ENCODE measurements at places on chromosomes 5 and 9.
A peak's percentile ranks its signal among the peaks of the same experiment; 100 is the strongest.

GRCh38 chr5:40669606-40670390 is 9.9 kb upstream of the PTGER4 start:
- no peak for DNase-seq

DNA sequence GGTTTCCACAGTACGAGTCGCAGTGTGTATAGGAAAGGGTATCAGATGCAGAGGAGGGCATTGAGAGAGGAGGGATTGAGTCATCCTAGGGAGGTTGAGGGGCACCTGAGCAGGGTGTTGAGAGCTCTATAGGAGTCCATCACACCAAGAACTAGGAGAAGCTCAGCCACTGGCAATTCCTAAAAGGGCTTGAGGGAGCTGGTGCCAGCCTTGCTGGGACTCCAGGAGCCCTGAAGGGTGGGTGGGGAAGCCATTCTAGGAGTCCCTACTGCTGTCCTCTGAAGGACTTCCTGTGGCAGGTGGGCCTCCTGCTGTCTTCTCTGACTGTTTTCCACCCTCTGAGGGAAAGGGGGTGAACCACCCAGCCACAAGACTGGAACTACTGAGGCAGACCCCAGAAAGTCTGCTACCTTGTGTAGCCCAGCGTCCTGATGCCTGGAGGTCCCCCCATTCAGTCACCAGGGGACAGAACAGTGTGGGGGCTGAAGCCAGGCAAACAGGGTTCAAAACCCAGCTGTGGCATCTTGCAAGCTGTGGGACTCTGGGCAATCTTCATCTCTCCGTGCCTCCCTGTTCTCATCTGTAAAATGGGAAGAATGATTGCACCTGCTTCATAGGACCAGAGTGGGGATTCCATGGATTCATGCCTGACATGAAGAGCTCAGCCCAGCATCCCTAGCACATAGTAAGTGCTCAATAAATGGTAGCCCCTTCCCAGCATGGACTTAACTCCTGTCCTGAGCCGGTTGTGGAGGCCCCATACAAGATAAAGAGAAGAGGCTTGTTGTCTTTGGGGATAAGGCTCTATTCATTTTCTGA is 149.5 kb downstream of the C9orf50 start:
- no peak for DNase-seq

- DNase-seq: no peak
These were observed 9.0 kb downstream of the EGFLAM start for GRCh38 chr5:38267372-38267771.

GRCh38 chr5:120600639-120601038 is 136.5 kb downstream of the PRR16 start:
- DNase-seq: no peak

DNA sequence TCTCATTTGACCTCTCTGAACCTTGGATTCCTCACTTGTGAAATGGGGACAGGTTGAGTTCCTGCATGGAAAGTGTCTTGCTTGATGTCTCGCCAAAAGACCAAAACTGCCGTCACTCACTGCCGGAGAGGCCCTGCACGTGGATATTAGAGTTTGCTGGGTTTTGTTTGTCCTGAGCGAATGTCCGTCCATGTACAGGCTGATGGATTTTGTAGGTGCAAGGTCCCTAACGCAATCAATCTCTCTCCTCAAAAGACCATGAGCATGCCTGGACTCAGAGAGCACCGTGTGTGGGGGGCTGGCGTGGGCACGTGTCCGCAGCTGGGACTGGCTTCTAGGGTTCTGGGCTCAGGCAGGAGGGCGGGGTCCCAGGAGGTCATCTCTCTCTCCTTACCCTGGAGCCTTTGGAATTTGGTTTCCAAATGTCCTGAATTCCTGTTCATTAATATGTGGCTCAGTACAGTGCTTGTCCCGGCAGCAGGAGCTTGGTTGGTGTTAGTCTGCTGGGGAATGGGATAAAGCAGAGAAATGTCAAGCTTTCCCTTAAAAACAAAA is 146.0 kb upstream of the IER5L start:
- DNase-seq: no peak

- DNase-seq: no peak
These were observed 33.8 kb upstream of the ANXA2R start for GRCh38 chr5:43073597-43074546.

- DNase-seq: no peak
These were observed 100.9 kb upstream of the HCN1 start for GRCh38 chr5:45796959-45797553.

DNA sequence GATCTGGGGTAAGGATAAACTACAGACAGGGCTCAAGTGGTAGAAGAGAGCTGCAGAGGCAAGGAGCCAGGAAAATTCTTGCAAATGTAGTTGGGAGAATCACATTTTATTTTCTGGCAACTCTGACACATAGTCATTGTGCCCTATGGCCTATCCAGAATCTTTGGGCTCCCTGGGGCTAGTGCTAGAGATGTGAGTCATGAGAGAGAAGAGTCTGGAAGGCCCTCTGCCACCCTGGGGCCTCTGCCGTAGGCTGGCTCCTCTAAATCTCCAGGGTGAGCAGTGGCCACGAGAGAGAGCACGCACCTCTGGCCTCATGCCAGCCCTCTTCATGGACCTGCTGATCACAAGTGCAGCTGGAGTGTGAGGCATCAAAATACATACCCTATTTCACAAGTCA is 74.3 kb upstream of the SSBP2 start:
- no peak for DNase-seq

DNA sequence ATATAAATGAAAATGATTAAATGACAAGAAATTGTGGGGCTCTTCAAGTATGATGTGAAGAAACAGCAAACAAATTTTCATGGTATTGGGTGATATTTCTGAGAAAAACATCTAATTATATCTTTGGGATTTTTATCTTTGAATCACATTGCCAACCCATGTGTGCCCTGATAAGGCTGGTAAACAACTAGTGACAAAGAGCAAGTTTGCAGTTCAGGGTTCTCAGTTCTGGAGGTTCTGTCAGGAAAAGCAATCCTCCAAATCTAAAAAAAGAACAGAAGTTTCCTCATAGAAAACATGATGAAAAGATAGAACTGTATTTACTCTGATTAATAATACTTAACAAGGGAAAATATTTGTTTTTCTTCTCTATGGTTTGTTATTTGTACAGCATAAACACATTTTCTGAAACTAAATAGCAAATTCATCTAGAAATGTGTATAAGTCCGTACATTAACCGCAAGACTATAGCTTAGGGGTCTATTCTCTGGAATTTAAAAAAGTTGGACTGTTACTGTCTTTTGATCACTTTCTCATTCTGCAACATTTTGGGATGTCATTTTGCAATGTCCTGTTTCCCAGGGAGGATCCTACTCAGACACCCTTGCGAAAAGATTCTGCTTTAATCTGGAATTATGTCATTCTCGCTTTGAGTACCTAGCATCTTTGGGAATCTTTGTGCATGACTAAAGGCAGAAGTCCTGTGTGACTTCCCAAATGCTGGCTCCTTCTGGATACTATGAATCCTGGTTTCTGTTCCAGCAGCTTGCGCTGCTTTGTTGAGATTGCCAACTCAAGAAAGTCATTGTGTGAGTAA is 308.5 kb downstream of the ADGRV1 start:
- no peak for DNase-seq

DNA sequence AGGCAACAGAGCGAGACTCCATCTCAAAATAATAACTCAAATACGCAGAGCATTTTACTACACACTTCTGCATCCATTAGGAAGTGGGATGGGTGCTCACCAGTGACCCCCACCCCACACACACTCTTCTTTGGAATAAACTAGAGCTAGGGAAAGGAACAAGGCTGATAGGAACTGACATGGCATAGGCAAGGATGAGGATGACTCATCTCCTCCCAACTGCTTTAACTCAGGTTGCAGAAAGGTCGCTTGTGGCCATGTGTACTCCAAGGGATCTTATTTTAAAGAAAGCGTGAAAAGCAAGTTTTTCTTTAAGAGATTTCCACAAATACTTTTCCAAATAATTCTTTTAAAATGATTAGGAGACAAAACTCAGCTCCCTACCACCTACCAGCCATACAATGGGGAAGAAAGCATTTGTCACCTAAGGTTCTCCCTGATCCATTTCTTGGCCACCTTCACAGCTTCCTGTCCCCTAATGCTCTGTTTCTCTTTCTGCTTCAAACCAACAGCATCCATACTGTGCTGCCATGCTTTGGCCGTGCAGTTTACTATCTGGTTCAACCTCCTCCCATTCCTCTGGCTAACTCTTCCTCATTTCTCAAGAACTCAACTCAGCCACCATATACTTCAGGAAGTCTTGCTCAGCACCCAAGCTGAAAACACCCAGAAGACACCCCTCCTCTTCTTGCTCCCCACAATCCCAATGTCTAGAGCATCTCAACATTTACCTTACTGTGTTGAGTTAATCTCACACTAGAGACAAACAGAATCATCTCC is 211.9 kb downstream of the ACTL7B start:
- no peak for DNase-seq

GRCh38 chr5:170100066-170100943 is 5.4 kb upstream of the FOXI1 start:
- peak; percentile 64 for DNase-seq

- DNase-seq: no peak
These were observed 4.4 kb downstream of the CEP72 start for GRCh38 chr5:616484-617039.
